ENCODE measurements at places on chromosomes 16 and 17. TPM values are rescaled to one million over a fixed set of nuclear protein-coding genes. Genes with fewer than 3 reads are reported as not detected.

GRCh38 chr17:5078106-5079028, at the start of gene ZFP3:
TSS of gene ZFP3 (plus strand) at chr17:5078467. CDS start at chr17:5091505, 13,038 bp downstream.
- H3K4me3 ChIP-seq: peak within 1 kb of the TSS; percentile 50
- DNase-seq: peak; percentile 42
- H3K27me3 ChIP-seq: no peaks in the 10 kb centered on the region
- peaks cover 20% of the 10 kb centered on the region for H3K4me1 ChIP-seq
- H3K36me3 ChIP-seq: no peaks in the 10 kb centered on the region

GRCh38 chr17:49577650-49577934, 1.9 kb downstream of the NXPH3 start:
- DNase-seq: no peak
- H3K27me3 ChIP-seq: peaks cover 11% of the 10 kb centered on the region
- peaks cover 60% of the 10 kb centered on the region for H3K4me1 ChIP-seq
- H3K36me3 ChIP-seq: no peaks in the 10 kb centered on the region

GRCh38 chr16:22347100-22347820, 27.2 kb downstream of the CDR2 start:
- H3K4me1 ChIP-seq: no peaks in the 10 kb centered on the region
- DNase-seq: no peak
- no peak overlapping the region for H3K27ac ChIP-seq
- H3K27me3 ChIP-seq: no peaks in the 10 kb centered on the region
- peaks cover 6% of the 10 kb centered on the region for H3K36me3 ChIP-seq

GRCh38 chr17:64003526-64004121, 5.5 kb downstream of the PRR29 start:
- H3K36me3 ChIP-seq: no peaks in the 10 kb centered on the region
- no peak for DNase-seq
- no peak overlapping the region for H3K4me3 ChIP-seq
- peaks cover 8% of the 10 kb centered on the region for H3K4me1 ChIP-seq
- no peak overlapping the region for H3K27ac ChIP-seq
- no peaks in the 10 kb centered on the region for H3K27me3 ChIP-seq

DNA sequence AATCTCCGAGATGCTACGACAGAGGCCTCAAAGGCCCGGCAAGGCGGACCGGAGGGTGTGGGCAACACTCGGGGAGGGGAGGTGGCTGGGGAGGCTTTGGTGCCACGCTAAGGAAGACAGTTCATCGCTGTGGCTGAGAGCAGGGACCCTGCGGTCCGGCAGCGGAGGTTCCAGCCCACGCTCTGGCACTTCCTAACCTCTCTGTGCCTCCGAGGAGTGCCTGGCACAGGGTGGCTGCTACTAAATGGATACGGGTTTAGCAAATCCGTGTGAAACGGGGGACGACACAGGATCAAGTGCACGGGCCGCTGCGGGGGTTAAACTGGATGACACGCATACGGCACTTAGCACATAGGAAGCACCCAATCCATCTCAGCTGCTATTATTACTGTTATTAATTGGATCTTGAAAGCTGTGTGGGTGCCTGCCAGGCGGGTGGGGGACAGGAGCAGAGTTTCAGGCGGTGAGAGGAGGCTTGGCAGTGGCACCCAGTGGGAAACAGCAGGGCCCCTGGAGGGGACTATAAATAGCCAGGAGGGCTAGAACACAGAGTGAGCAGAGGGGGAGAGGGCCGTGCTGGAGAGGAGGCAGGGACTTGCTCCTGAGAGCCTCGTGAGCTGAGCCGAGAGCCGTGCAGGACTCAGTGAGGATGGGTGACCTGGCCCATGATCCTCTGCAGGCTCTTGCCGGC, 45.0 kb downstream of the ABR start:
- DNase-seq: no peak
- no peak overlapping the region for H3K27ac ChIP-seq
- no peak overlapping the region for H3K4me3 ChIP-seq

UTS2R gene
- not detected for total RNA-seq

CRAMP1 gene
- total RNA-seq: 12.6 TPM
